ENCODE measurements at places on chromosomes 16 and 17. TPM values are rescaled to one million over a fixed set of nuclear protein-coding genes. Genes with fewer than 3 reads are reported as not detected.

The TBC1D26 gene
- not detected for polyA plus RNA-seq

GRCh38 chr16:59154295-59154694 is 420.2 kb upstream of the GOT2 start:
- no peak for DNase-seq

The MYH13 gene
- polyA plus RNA-seq: not detected

DNA sequence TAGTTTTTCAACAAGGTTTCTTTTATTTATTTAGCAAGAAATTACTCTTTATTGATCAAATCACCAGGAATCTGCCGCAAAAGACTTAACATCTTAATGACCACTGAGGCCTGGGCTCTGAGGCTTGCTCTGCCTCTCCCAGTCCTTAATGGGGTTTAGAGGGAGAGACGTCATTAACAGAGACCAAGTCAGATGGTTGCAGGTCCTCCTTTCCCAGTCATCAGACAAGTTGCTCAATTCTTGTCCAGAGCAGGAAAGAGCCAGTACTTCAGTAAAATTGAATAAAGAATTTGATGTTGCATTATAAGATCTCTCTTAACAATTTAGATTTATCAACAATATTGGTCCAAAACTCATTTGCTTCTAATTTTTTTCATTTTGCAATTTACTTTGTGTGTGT is 2.0 kb downstream of the SEPHS2 start:
- no peak for DNase-seq

GRCh38 chr17:2090804-2091534 is 36.1 kb downstream of the HIC1 start:
- no peak for DNase-seq

- no peak for DNase-seq
These were observed 58.5 kb downstream of the OR1D5 start for GRCh38 chr17:3004925-3005324.

- DNase-seq: no peak
These were observed 168.5 kb downstream of the KATNIP start for GRCh38 chr16:27718201-27719105.

DNA sequence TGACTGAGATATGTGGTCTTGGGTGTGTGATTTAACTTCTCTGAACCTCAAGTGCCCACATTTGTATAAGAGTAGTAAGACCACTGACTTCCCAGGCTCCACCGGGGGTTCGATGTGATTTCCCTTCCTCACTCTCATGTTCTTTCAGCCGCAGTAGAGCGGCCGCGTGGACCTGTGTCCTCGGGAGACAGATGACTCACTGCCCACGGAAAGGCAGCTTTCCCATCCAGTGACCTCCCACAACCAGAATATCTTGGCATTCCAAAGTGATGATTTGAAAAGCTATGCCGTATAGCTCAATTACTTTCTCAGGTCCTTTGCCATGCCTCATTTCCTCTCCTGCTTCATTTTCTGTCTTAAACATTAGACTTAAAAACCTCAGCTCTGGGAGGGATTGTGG is 73.6 kb downstream of the IL21R start:
- no peak for DNase-seq

GRCh38 chr17:2965621-2966595 is 97.5 kb downstream of the OR1D5 start:
- DNase-seq: no peak

GRCh38 chr16:66245072-66245471 is 121.4 kb upstream of the CDH5 start:
- no peak for DNase-seq

- DNase-seq: no peak
These were observed 1.1 kb downstream of the ACSF2 start for GRCh38 chr17:50426814-50427787.

DNA sequence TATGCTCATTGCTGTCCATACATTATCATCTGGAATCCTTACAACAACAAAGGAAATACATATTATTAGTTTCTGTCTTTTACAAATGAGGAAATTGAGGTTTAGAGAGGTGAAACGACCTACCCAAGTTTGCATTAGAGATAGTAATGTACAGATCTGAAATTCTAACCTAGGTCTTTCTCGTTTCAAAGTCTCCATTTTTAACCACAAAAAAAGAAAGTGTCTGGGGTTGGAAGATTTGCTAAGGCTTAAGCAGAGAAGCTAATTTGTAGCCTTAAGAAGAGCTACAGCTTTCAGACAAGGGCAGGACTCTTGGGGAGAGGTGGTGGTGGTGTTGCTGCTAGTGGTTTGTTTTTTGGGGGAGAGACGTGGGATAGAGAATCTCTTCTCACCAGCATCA is 19.2 kb downstream of the CIITA start:
- DNase-seq: no peak

The WFIKKN2 gene
- polyA plus RNA-seq: not detected

DNA sequence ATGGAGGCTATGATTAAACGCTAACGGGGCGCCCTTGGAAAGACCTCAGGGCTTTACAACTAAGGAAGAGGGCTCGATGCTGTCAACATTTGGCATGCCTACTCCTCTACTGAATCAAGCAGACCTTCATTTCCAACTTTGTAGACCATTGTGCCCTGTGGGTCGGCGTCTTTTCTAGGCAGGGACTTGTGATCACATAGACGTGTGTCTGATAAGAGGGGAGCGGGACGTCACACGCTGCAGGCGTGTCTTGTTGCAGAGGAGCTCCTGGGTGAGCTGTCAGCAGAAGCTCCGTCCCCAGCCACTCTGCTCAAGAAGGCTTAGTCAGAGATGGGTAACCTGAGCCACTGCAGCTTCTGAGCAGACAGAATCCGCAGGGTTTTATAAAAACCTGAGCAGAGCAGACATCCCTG is 2.8 kb downstream of the MAPK8IP3 start:
- no peak for DNase-seq

GRCh38 chr16:69064764-69065313 is 40.6 kb upstream of the HAS3 start:
- no peak for DNase-seq

The CHAD gene
- 0.24 TPM for polyA plus RNA-seq

DNA sequence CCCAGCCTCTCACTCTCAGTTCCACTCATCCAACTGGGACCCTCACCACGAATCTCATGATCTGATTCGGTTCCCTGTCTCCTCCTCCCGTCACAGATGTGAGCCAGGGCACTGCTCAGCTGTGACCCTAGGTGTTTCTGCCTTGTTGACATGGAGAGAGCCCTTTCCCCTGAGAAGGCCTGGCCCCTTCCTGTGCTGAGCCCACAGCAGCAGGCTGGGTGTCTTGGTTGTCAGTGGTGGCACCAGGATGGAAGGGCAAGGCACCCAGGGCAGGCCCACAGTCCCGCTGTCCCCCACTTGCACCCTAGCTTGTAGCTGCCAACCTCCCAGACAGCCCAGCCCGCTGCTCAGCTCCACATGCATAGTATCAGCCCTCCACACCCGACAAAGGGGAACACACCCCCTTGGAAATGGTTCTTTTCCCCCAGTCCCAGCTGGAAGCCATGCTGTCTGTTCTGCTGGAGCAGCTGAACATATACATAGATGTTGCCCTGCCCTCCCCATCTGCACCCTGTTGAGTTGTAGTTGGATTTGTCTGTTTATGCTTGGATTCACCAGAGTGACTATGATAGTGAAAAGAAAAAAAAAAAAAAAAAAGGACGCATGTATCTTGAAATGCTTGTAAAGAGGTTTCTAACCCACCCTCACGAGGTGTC is 26.6 kb downstream of the STH start:
- no peak for DNase-seq

GRCh38 chr17:38349097-38349730 is 2.4 kb upstream of the SOCS7 start:
- peak; percentile 71 for DNase-seq

DNA sequence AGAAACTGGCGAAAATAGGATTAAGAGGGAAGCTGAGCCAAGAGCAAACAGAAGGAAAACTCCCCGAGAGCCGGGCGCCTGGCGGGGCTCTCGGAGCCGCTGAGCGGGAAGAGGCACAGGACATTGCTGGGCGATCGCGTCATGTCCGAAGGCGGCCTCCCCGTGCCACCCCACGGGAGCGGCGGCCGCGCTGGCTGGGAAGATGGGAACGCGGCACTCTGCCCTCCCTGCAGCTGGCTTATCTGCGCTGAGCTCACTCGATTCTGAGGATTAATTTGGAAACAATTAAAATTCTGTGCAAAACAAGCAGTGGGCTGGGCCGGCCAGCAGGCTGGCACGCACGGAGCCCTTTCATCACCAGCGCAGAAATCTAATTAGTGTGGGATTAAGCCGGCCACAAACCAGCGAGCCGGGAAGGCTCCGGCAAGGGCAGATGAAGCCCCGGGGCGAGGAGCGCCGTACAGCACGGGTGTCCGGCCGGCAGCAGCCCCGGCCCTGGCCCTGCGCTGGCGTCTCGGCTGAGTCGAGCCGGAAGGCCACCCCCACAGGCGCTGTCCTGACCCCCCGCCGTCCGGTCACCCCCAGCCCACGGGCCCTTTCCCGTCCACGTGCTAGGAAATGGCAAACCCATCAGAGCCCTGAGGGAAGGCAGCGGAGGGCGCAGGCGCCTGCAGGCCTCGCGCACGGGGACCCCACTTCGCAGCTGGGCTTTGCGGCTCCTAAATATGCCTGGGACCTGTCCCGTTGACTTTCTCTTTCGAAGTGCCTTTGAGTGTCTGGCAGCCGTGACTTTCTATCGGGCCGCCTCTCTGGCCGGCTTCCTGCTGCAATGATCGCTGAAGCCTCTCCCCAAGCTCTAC is 37.9 kb downstream of the SOX8 start:
- DNase-seq: no peak

GRCh38 chr16:68490829-68491575 is 42.7 kb upstream of the SMPD3 start:
- no peak for DNase-seq

The KRTAP9-2 gene
- not detected for polyA plus RNA-seq

The CHST6 gene
- polyA plus RNA-seq: not detected

DNA sequence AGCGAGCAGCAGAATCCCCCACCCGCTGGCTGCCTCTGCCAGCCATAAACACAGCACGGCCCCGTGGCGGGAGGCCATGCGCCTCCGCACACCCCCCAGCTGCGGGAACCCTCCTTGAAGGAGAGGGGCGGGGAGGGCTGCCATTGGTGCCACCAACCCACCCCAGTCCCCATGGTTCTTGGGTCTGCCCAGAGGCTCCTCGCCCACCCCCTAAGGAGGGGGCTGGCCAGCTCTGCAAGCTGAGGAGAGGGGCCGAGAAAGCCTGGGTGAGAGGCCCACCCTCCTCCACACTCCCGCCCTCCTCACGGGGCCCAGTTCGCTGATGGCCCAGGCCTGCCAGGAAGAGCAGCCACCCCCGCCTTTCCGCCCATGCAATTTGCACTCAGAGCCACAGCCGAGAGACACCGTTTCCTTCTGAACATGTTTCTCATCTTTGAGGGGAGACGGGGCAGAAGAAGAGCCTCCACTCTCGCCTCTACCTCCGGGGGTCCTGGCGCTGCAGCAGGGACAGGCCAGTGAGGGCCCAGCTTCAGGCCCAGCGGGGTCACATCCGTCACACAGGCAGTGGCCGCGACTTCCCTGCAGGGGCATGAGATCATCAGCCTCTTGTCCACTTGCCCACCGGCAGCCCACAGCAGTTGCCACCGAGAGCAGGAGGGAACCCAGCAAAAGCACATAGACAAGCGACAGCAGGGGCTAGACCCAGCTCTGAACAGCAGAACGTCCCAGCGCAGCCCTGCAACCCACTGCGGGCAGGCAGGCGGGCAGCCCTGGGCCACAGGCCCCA is 23.0 kb downstream of the KATNB1 start:
- no peak for DNase-seq

- no peak for DNase-seq
These were observed 46.7 kb downstream of the FOXL1 start for GRCh38 chr16:86625029-86625428.

The ZMYND15 gene
- not detected for polyA plus RNA-seq

GRCh38 chr17:55190748-55191147 is 74.0 kb upstream of the HLF start:
- DNase-seq: no peak

The TNFRSF17 gene
- polyA plus RNA-seq: 46.8 TPM

- DNase-seq: no peak
These were observed 188.2 kb upstream of the HSBP1 start for GRCh38 chr16:83619381-83620150.

- DNase-seq: no peak
These were observed 111.6 kb downstream of the DYNLRB2 start for GRCh38 chr16:80652441-80652840.

DNA sequence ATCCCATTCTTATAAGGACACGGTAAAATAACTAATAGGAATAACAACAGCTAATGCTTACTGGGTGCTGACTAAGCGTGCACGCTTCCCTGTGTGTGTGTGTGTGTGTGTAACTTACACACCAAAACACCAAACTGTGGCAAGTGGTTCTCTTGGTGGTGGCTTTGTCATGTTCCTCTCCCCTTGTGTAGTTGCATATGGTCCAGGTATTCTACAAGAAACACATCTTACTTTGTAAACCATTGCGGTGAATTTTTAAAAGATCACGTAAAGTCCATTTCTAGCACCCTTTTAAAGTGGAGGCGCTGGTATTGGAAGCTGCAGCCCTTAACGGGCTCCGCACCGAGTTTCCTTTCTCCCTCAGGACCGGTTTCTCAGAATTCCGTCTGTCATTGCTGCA is 221.0 kb upstream of the FOXF1 start:
- no peak for DNase-seq

The SLFN13 gene
- polyA plus RNA-seq: 5.2 TPM

The CDK5R1 gene
- polyA plus RNA-seq: 5.0 TPM

The MPO gene
- polyA plus RNA-seq: 0.29 TPM

- DNase-seq: peak; percentile 48
These were observed at the start of gene GAS7 for GRCh38 chr17:10198509-10199249. GAS7 (minus strand) TSS chr17:10198606.
